MV-4-11 (cell line): ENCODE measurements at places on chromosomes 6 and 20.
A peak's percentile ranks its signal among the peaks of the same experiment; 100 is the strongest.

DNA sequence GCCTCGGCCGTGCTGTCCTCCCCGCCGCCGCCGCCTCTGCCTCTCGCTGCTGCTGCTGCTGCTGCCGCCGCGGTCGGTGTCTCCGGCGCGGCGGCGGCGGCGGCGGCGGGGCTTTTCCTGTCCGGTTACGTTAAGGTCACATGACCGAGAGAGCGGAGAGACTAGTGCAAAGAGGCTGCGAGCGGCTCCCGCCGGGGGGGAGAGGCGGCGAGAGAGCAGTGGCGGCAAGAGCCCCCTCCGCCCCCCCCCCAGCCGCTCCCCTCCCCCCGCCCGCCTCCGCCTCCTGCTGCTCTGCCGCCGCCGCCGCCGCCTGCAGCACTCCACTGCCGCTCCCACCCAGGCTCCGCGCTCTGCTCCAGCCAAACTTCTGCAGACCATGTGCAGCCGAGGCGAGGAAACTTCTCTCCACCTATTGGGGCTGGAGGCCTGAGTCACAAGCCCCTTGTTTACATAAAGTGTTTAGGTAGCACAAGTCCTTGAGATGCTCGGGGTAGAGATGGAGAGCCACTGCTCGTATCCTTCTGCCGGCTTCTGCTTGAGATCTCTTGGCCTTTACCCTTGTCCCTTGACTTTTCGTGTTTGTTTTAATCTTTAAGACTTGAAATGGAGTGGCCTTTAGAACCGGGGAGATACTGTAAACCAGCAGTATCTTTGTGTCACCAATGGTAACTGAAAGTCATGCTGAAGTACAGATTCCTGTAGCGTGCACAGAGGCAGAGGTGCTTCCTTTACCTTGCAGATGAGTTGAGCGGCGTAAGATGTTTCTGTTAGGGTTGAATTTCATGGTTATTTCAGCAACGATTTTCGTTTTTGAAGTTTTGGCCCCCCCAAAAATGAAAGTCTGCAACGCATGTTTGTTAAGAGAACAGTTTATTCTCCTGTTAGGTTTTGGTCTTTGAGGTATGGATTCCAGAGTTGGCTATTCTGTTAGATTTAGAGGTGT is at the start of gene ZBTB2:
ZBTB2 (minus strand) TSS at position 89 of the 943 bp plus-strand sequence. CDS start 17,922 bp downstream, outside the sequence.
- DNase-seq: peak; percentile 42

GRCh38 chr6:165545806-165546205 is 117.2 kb downstream of the PDE10A start:
- no peak for DNase-seq

- DNase-seq: peak; percentile 43
These were observed 42.5 kb downstream of the EIF2S2 start for GRCh38 chr20:34069341-34070078.

DNA sequence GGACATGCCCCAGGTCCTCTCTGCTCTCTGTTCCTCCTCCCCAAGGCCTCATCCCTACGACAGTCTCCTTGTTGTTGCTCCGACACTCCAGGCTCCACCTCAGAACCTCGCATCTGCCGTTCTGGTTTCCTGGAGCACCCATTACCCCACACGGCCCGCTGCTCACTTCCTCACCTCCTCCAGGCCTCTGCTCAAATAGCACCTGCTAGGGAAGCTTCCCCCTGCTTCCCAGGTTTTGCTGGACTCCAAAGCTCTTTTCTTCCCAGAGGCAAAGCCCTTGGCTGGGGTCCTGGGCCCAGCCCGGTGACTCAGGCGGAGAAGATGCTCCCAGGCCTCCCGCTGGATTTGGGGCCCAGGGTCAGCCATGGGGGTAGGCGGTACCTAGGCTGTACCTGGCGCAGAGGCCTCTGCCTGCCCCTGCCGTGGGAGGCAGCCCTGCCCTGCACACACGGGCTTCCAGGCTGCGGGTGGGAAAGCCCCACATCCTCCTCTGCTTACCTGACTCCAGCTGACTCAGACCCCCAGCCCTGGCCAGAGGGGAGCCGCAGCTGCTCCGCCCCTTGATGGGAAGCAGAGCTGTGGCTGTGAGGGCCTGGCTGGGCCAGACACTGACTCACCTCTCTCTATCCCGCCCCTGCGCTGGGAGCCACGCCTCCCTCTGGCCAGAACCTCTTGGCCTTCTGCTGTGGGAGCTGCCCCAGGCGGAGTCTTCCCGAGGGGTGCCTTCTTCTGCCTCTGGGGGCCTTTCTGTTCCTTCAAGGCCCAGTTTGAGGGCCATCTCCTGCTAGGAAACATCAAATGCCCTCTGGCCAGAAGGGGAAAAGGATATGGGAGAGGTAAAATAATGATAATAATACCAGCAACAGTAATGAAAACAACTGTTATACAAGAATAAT is 130.5 kb downstream of the CEBPB start:
- peak; percentile 62 for DNase-seq

- no peak for DNase-seq
These were observed 112.8 kb downstream of the BTBD3 start for GRCh38 chr20:12030470-12030869.

- DNase-seq: no peak
These were observed 52.5 kb upstream of the TAGAP start for GRCh38 chr6:159097256-159097655.

- no peak for DNase-seq
These were observed 14.2 kb downstream of the TRAF3IP2 start for GRCh38 chr6:111591370-111591900.

GRCh38 chr20:55010761-55011160 is 535.4 kb downstream of the DOK5 start:
- no peak for DNase-seq

- no peak for DNase-seq
These were observed 279.6 kb upstream of the SULF2 start for GRCh38 chr20:48064929-48065328.

GRCh38 chr6:282177-282866 is 10.0 kb upstream of the DUSP22 start:
- DNase-seq: no peak

DNA sequence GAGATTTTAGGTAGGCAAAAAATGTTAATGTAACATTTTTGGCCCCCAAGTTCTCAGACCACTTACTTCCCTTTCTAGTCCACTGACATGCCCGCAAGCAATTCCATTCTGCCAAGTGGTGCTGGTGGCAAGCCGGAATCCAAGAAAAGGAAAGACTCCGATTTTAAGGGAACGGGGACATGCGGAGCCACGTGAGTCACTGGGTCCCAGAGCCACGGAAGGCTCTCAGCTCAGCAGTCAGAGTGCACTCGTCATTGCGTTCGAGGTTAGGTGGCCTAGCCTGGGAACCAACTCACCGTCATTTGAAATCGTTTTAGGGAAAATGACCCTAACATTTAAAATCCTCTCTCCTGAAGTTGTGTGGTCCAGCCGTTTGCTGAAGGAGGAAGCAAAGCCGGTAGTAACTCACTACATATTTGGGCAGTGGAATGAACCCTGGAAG is 711 bp upstream of the SIRT5 start:
- peak; percentile 55 for DNase-seq

DNA sequence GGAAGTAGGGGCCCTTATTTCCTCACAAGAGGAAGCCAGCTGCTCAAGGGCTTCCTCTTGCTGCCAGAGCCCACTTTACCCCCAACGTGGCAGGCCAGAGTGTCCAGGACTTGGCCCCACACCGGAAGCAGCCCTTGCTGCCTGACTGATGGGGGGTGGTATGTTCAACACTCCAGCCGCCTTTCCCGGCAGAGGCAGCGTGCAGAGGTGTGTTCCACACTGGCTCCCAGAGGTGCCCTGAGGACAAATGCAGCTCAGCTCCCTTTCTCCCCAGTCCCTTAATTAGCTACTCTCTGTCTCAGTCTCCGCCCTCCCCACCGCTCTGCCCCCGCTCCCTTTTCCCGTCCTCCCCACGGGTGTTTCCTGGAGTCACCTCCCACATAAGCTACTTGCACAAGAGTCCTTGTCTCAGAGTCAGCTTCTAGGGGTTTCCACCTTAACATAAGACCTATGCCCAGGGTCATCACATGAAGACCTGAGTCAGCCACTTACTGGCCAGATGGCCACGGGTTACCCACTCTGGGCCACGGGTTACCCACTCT is 61.7 kb upstream of the SHLD1 start:
- DNase-seq: no peak
